Fibroblast of the conjunctiva (primary cell): ENCODE measurements at places on chromosomes 3 and 15.

DNA sequence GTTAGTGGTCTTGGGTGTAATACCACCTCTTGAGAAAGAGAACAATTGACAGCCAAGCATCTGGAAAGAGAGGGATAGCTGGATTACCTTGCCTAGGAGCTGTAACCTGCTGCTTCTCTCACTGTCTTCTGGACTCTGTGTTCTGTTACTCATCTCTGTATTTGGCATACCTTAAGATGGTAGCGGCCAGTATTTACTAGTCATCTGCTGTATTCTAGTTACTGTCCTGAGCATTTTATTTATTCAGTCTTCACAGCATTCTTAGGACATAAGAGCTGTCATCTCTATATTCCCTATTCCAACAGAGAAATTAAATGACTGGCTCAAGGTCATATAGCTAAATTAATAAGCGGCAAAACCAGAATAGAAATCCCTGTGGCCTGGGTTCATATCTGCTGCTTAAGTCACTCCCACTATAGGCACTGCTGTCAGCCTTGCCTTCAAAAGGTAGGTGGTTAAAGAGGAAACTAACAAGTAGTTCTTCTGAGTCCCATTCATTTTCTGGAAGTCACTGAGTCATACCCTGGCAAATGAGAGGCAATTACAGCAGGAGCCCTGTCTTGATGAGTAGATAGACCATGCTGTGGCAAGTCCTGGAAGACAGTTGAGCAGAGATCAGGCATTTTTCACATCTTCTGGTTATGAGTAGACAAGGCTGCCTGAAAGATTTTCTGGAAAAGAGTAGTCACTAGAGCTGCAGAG lies 68.2 kb downstream of the RAB7A start:
- no peak for DNase-seq

GRCh38 chr3:105157067-105157765 lies 209.5 kb upstream of the ALCAM start:
- DNase-seq, result no peak

GRCh38 chr3:128416578-128417211 lies 50.0 kb downstream of the DNAJB8 start:
- DNase-seq, result peak; percentile 14

DNA sequence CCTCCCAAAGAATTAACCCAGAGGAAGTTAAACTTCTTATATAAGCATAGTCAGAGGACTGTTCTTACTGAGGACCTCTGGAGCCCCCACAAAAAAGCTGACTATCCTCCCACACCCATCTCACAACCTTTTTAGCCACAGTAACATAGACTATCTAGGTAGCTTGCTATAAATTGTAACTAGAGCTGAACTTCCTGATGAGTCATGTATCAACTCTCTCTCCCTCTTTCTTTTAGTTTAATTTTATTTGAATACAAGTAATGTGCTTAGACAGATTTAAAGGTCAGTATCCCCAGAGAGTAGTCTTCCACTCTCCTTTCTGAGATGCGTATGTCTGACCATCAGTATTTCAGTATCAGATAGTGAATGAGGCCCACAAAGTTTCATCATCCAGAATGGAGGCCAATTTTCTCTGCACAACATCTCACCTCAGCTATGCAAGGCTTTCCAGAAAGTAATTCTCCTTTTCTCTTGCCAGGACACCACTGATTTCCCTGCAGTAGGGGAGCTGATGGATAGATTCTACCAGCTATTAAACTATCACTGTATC lies 104.0 kb upstream of the MYRIP start:
- no peak for DNase-seq

DNA sequence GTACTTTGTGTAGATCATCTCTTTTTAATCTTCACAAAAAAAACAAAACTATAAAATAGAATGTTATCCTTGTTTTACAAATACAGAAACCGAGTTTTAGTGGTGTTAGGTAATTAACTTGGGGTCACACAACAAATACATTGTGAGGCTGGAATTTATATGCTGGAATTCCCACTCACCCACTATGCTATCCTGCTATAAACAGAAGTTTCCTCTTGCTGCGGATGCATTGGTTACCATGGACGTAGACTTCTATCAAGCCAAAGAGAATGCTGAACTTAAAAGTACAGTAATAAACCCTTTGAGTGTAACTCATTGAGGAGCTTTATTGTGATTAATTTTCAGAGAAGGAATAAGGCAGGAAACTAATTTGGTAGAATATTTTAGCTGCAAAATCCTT lies 9.2 kb downstream of the SNAP23 start:
- no peak for DNase-seq

GRCh38 chr15:99403597-99403996 lies 152.3 kb downstream of the LRRC28 start:
- no peak for DNase-seq

DNA sequence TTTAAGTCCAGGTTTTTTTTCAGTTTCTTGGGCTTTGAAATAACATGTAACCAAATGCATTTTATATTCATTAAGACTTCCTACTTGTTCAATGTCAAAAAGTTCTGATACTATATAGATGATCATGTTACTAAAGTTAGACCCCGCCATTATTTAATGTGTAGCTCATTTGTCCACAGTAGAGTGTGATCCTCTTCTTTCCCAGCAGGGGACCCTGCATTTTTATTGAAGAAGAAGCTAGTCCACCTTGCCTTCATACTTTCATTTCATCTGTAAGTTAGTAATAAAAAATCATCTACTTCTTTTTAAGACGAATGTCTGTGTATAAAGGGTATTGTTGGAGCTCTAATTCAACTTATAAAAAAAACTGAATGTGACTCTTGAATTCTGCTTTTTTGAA lies 404.6 kb downstream of the SI start:
- no peak for DNase-seq

- DNase-seq, result peak; percentile 47
Measured at GRCh38 chr3:100710261-100710968, 1.1 kb downstream of the TFG start.

DNA sequence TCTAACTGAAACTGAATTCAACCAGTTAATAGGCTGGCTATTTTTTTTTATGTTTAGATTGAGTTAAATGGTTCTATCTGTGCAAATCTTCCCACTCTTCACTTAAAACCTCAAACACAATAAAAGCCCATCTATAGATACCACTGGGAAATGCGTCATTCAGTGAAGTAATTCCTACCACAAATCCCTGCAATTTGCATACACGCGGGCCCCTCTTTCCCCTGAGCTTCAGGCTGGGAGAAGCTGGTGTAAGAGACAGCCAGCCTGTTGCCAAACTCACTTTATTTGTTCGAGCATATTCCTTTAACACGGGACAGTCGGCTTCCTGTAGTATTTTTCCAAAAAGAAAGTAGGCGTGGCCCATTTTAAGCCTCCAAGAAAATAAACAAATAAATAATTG lies 26.0 kb upstream of the MCTP2 start:
- no peak for DNase-seq

- DNase-seq, result no peak
Measured at GRCh38 chr15:65829130-65829764, 37.2 kb upstream of the DENND4A start.

DNA sequence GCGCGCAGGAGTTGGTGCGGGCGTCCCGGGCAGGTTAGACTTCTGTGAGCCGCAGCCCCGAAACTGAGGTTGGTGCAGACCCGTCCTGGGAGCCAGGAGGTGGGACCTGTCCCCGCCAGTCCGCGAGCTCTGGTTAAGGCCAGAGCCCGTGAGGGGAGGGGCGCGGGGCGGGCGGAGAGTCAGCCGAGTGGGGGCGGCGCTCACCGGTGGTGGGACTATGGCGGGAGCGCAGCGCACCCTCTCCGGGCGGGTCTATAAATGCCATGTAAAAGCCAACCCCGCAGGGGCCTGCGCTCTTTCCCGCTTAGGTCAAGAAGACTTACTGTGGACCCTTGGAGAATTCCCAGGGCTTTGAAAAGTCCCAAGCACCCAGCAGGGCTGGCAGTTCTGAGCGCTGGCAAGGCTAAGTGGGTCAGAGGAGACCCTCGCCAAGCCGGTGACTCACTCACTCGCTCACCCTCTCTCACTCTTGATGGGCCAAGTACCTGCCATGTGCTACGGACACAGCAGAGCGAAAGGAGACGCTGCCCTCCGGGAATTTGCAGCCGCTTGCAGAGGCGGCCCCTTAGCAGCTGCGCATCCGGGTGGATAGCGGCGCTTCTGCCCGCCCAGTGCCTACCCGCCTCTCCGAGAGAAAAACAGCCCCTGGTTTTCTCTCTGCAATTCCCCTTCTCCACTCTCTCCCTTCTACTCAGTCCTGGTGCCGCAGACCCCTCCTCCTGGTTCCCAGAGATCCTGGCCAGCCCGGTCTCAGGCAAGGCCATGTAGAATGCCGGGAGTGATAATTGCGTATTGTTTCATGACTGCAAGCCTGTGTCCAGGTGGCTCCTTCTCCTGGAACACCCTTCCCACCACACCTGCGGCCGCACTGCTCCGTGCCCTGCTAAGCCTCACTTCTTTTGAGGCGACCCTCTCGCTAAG lies at the start of gene ALDH1L1:
ALDH1L1 (minus strand) TSS at position 110 of the 921 bp plus-strand sequence. CDS start 19,607 bp downstream, outside the sequence.
- DNase-seq, result peak; percentile 22

DNA sequence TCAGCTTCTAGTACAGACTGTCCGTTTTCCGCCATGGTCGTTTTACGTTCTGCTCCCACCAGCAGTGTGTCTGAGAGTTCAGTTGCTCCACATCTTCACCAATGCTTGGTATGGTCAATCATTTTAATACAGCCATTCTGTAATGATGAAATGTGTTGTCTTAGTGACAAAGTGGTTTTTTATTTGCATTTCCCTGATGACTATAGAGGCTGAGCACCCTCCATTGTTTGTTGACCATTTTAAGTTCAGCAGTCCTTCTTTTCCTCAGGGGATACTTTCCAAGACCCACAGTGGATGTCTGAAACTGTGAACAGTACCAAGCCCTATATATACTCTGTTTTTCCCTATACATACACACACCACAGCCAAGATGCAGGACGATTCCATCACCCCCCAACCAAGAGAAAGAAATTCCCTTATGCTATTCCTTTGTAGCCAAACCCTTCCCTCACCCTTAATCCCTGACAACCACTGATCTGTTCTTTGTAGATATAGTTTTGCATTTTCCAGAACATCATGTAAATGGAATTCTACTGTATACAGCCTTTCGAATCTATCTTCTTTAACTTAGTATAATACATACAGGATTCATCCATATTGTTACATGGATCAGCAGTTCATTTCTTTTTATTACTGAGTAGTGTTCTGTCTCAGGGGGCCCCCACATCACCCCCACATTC lies 55.9 kb downstream of the C3orf20 start:
- no peak for DNase-seq

- peak; percentile 23 for DNase-seq
Measured at GRCh38 chr3:7518456-7518855, 657.5 kb downstream of the GRM7 start.

- DNase-seq, result no peak
Measured at GRCh38 chr3:16013568-16013967, 160.9 kb upstream of the GALNT15 start.

- DNase-seq, result no peak
Measured at GRCh38 chr3:33795131-33795530, 3.3 kb upstream of the PDCD6IP start.

DNA sequence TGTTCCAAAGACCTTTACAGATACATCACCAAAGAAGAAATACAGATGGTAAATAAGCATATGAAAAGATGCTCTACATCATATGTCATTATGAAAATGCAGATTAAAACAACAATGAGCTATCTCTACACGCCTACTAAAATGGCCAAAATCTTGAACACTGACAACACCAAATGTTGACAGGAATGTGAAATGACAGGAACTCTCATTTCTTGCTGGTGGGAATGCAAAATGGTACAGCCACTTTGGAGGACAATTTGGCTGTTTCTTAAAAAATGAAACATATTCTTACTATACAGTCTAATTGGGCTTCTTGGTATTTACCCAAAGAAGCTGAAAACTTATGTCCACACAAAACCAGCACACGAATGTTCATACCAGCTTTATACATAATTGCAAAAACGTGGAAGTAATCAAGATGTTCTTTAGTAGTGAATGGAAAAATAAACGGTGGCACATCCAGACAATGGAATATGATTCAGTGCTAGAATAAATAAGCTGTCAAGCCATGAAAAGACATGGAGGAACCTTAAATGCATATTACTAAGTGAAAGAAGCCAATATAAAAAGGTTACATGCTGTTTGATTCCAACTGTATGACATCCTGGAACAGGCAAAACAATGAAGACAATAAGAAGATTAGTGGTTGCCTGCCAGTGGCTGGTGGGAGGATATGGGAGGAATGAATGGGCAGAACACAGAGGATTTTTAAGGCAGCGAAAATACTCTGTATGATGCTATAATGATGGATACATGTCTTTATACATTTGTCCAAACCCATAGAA lies 81.3 kb upstream of the NEDD4 start:
- no peak for DNase-seq

DNA sequence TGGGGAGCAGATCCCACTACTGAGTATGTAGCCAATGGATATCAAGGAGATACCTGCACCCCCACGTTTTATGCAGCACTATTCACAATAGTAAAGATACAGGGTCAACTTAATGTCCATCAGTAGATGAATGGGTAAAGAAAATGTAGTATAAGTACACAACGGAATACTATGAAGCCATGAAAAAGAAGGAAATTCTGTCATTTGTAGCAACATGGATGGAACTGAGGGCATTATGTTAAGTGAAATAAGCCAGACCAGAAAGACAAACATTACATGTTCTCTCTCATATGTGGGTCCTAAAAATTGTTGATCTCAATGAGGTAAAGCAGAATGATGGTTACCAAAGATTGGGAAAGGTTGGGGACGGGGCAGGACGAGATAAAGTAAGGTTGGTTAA lies 14.6 kb downstream of the PP2D1 start:
- no peak for DNase-seq

GRCh38 chr3:14658978-14659377 lies 7.4 kb downstream of the CCDC174 start:
- no peak for DNase-seq

DNA sequence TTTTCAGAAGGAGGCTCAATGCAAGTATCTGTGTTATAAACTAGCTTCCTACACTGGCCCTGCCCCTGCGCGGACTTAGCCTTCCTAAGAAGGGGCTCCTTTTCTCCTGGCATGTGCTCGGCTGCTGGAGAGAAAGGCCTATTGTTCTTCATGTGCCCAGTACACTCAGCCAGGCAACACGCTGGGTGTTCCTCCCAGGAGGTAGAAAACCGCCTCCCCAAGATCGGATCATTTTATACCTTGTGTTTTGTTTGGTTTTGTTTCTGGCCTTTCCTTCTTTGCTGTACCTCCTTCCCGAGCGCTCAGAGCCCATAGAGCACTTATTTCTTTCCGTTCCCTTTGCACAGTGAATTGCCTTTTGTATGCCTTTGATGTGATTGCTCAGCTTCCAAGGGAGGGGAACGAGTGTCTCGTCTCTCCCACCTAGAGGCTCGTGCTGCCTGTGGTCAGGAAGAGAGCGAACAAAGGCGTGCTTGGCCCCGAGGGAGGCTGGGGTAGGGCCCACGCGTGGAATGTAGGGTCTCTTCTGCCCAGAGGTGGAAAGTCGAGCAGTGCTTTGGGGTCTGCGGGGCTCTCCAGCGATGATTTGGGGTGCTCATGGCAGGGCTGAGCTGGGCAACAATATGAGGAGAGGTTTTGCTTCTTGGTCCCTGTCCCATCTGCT lies 30.0 kb downstream of the CCNL1 start:
- no peak for DNase-seq

DNA sequence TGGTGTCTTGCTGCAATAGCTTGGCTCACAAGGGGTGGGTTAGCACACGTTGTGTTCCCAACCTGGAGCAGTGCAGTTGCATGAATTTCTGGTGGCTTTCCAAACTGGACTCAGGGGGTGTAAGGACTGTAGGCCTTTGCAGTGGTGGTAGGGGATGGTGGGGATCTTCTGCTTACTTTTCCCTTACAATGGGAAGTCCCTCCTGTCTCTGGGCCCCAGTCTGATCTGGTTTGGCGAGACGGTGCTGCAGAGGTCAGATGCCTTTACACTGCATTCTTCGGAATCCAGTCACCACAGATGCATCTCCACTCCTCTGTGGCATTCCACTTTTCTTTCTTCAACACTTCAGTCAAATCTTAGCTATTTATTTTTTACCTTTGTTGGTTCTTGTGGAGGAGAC lies 132.1 kb downstream of the DOCK3 start:
- DNase-seq, result no peak
